Right cardiac atrium (tissue), 5 donors: ENCODE measurements at places on chromosomes 2 and 18. TPM values are rescaled to one million over a fixed set of nuclear protein-coding genes. Genes with fewer than 3 reads are reported as not detected.
A peak's percentile ranks its signal among the peaks of the same experiment; 100 is the strongest.

DNA sequence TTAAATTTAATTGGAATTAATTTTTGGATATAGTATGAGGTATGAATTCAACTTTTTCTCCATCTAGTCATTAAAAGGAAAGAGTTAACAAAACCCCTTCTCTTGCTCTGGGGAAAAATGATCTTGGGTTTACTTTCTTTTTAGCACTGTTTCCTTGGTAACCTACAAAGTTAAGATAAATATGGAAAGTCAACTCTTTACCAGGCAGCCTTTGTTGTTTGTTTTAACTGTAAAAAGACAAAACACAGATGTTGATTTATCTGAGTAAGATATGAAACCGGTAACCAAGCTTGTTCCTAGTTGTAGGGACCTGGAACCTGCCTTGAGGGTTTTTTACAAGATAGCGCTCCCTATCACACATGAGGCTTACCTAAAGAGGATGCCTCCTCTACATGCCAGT lies 10.1 kb upstream of the SANBR start:
- DNase-seq, result no peak

- DNase-seq, result no peak
Observed at GRCh38 chr2:71856773-71857525, 290.7 kb downstream of the CYP26B1 start.

DNA sequence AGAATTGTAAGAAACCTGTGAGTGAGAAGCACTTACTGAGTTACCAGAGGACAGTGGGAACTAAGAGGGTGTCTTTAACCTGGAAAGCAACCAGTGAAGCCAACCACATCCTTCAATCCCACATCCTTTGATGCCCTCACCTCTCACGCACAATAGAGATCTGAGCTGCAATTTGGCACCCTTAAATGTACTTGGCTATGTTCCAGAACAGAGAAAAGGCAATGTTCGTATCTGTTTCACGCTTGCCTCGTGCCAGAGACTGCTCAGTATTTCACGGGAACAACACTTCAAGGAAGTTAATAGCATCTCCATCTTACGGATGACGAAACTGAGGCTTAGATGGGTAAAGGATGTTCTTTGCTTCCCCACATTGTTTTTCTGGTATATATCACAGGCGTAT lies 167.4 kb downstream of the DPP10 start:
- no peak for DNase-seq

- no peak for DNase-seq
Observed at GRCh38 chr18:25251068-25251467, 100.9 kb downstream of the ZNF521 start.

- no peak for DNase-seq
Observed at GRCh38 chr2:222301053-222301795, 2.4 kb upstream of the PAX3 start.

GRCh38 chr2:61268249-61268648 lies 106.3 kb downstream of the C2orf74 start:
- no peak for DNase-seq

DNA sequence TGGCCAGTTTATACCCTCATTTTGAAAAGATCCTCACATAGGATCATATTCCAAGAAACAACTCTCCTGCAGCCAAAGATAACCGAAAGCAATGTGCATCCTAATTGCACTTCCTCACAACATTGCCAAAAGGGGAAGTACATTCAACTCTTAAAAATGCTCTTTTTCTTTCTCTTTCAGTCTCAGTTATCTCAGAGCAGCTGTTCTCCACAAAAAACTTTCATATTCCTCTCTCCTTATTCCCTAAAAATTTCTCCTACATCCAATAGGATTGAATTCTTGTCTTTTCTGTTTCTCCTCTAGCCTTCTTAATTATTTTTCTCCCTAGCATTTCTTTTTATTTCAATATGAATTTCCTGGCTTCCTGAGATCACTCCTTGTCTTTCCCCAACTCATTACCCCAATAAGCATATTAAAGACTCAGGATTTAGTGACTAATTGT lies 7.4 kb upstream of the VRK2 start:
- no peak for DNase-seq

GRCh38 chr2:73290049-73290839 lies 3.1 kb downstream of the EGR4 start:
- DNase-seq, result no peak

DNA sequence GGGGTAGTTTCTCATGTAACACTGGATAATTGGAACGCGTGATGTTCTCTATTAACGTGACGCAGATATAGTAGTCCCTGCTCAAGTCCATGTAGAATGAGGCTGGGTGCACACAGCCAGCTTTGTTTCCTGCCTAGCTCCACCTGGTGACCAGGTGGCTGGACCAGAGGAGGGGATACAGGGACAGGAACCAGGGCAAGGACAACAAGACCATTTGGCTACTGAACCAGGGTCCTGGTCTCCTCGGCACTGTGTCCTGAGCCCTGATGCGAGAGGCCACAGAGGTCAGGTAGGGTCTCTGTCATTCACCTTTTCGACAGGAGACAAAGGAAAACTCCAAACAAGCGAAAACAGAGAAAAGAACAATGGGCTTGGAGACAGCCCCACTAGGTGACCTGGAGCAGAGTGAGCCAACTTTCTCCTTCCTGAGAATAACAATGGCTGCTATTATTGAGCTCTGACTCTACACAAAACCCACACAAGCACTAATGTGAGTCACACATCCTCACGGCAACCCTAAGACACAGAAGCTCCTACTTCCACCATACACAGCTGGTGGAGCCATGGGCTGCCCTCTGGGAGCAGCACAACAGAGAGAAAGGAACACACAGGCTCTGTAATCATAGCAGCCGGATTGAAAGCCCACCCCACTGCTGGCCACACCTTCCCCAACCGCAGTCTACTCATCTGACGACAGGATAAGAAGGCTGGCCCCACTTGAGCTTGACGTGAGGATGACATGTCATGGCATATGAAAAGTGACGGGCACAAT lies 67.3 kb upstream of the TEX51 start:
- no peak for DNase-seq

DNA sequence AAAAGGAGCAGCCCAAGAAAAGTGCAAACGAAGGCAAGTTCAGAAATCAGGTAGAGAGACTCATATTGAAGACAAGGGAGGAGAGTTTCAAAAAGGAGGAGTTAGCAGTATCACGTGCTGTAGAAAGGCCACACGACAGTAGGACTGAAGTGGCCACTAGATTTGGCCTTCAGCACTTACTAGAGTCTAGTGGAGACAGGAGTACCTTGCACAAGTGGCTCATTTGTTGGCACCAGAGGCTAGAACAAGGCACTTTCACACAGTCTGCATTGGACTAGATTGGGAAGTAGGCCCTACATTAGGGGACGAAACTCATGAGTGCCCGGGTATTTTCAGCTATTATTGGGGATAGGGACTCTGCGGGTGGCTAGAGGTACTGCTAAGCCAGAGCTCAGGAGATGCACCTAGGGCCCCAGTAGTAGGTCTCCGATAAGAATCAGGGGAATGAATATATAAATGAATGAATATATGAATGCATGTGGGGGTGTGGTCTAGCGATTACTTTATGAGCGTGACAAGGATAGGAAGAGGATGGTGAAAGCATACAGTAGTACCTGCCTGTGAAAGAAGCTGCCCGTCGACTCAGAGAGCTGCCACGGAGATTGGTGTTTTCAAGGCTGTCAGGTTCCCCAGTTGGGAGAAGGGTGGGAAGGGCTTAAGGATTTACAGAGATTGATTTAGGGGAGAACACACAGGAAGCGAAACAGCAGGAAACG lies 1.4 kb upstream of the NCOA1 start:
- DNase-seq, result no peak

GRCh38 chr2:149733936-149734685 lies 146.5 kb upstream of the MMADHC start:
- DNase-seq, result no peak

DNA sequence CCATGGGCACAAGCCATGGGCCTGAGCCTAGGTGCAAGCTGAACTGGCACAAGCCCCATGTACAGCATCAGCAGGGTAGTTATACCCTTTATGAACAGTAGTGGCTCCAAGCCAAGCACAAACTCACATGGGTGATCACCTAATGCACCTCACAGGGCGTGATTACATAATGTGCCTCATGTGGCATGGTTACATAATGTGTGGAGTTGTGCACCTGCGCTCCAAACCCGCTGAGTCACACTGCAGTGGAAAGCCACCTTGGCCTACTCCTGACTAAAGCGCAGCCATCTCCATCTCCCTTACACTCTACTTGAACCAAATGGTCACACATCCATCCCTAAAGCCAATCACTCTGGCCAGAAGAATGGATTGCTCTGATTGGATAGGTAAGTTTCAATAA lies 279.7 kb downstream of the MBD2 start:
- DNase-seq, result no peak

- no peak for DNase-seq
Observed at GRCh38 chr18:46301081-46301480, 196.9 kb downstream of the HAUS1 start.

DNA sequence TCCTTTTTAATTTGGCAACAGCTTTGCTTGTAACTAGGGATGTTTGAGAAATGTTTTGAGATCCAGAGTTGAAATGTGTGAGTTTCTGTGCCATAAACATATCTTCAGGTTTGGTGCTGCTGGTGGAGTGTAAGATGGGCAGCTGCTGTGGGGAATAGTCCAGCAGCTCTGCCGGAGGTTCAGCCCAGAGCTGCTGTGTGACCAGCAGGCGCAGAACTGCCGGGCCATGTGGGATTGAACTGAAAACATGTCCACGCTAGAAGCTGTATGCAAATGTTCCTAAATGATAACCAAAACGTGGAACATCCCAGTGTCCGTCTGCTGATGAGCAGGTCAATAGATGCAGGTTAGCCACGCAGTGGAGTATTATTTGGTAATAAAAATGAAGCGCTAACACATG lies 99.6 kb downstream of the DGKD start:
- DNase-seq, result no peak

GRCh38 chr2:212330263-212330662 lies 208.3 kb downstream of the ERBB4 start:
- DNase-seq, result peak; percentile 11

- no peak for DNase-seq
Observed at GRCh38 chr18:36047521-36047920, 19.8 kb downstream of the RPRD1A start.

DNA sequence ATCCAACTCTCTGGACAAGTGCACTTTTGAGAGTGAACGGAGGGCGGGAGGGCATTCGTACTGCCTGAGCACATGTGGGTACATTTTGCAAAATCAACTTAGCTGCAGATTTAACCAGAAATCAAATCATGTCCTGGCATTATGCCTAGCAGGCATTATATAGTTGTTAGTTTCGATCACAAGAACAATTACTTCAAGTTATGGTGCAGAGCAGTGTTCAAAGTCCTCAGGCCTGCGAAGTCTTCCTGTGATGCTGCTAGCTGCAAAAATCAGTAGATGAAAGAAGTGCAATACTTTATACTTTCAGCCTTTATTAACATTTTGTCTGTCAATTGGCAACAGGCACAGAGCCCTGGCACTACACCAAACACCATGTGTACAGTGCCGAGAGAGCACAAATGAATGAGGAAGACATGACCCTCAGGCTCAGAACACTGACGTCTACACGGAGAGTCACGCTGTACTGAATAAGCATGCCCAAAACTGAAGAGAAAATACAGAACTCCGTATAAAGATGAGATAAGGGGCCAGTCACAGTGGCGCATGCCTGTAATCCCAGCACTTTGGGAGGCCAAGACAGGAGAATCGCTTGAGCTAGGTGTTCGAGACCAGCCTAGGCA lies 92.1 kb upstream of the CREB1 start:
- DNase-seq, result no peak

DNA sequence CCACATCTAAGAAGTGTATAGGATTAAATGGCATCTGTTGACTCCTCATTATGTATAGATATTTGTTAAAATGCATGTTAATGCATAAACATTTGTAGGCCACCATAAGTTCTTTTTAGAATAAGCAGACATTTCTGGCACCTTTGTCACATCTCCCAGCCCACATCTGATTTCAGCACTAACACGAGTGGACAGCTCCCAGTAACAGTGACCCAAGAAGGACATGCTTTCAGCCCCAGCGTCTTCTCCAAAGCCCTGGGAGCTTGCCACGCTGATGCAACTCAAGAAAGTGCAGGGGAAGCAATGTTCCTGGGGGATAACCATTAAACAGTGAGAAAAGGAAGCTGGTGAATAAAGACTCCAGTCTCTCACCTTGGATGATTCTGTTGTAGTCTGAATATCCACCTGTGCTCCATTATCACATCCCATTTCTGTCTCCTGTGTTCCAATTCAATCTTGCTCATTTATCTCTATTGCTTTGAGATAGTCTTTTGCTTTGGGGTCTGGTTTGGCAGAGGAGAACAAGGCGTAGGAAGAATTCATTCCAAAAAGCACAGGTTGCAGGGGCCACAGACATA lies 182.6 kb upstream of the THSD7B start:
- peak; percentile 17 for DNase-seq

- no peak for DNase-seq
Observed at GRCh38 chr2:25539136-25539535, 134.2 kb downstream of the DTNB start.

GRCh38 chr2:162974771-162975170 lies 136.2 kb upstream of the KCNH7 start:
- no peak for DNase-seq

DNA sequence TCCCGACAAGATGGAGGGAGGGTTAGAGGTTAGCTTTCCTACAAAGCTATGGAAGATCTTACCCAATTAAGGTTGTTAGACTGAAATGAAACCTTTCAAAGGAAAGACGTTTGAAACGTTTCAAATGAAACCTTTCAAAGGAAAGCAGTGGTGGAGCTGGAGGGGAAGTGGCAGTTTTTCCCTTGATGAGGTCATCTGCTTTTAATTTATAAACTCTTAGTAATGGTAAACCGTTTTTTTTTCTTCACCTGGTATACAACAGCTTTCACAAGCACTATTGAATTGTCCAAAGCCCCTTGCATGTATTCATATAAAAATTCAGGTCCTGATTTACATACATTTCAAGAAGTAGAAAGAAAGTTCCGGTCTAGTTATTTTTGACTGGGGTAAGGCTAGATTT lies 7.4 kb downstream of the PMAIP1 start:
- DNase-seq, result no peak

- no peak for DNase-seq
Observed at GRCh38 chr2:180385601-180386201, 378.6 kb upstream of the CWC22 start.

DNA sequence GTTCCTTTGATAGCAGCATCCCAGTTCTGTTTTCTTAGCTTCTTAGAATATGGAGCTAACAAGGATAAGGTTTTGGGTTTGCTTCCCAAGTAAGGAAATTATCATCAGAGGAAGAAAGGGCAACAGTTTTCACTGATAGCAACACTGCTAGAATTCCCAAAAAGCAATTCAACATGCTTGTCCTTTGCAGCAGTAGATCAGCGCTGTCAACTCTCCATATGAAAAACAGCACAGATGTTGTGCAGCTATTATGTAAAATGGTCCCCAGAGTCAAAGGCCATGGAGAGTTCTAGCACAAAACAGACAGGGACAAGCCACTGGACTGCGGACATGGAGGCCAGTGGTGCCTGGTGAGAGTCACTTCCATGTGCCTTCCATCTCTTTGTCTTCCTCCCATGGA lies 135.9 kb upstream of the RNF152 start:
- DNase-seq, result no peak

M1AP gene
- polyA plus RNA-seq, result 0.07 TPM

CCDC148 gene
- 0.23 TPM for polyA plus RNA-seq

ASXL3 gene
- polyA plus RNA-seq, result 0.97 TPM

LIMS2 gene
- 178 TPM for polyA plus RNA-seq

NT5DC4 gene
- not detected for polyA plus RNA-seq

DRC1 gene
- not detected for polyA plus RNA-seq

ZNF804A gene
- not detected for polyA plus RNA-seq

ADNP2 gene
- 4.1 TPM for polyA plus RNA-seq

KLHL14 gene
- 0.09 TPM for polyA plus RNA-seq

L3MBTL4 gene
- 4.9 TPM for polyA plus RNA-seq

CAVIN2 gene
- 76.0 TPM for polyA plus RNA-seq

IL36RN gene
- polyA plus RNA-seq, result not detected

REG3G gene
- polyA plus RNA-seq, result not detected
